Ecto neural progenitor cell (in vitro differentiated cells): ENCODE measurements at places on chromosomes 6 and 20.

GRCh38 chr6:128531696-128532095 lies 11.3 kb upstream of the PTPRK start:
- no peak for DNase-seq

DNA sequence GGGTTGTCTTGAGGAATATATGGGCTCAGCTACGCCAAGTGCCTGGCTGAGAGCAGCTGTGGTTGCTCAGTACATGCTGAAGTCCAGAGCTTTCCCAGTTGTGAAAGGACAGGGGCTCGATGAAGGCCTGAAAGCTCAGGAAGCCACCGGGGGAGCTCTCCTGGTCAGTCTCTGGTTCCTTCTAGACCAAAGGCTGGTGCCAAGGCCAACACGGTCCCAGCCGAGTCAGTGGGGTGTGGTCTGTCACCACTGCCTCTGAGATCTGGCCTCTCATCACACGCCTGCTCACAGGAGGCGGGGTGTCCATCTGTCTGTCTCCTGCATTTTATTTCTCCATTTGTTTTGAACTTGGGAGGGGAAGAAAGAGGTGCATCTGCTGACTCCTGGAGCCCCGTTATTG lies 4.9 kb upstream of the FAM83C start:
- DNase-seq = no peak

GRCh38 chr20:63406617-63407245 lies 45.6 kb upstream of the CHRNA4 start:
- no peak for DNase-seq

GRCh38 chr6:66533921-66534404 lies 826.9 kb upstream of the EYS start:
- no peak for DNase-seq

GRCh38 chr6:167148021-167148420 lies 9.8 kb downstream of the GPR31 start:
- no peak for DNase-seq

- DNase-seq = no peak
Observed at GRCh38 chr6:127932708-127933107, 31.9 kb upstream of the THEMIS start.

DNA sequence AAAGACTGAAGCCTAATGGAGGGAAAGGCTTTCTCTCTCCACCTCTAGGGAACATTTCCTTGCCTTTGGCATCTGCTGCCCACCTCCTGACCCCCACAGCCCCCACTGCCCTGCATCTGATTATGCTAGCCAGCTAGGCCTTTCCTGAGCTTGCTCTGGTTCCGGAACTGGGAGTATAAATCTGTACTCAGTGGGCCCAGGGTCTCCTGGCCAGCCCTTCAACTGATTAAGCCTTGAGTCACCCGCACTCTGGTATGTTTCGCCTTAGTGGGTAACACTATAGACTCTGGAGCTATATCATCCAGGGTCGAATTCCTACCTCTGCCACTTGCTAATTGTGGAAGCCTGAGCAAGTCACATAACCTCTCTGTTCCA lies 45.6 kb upstream of the RIPOR2 start:
- DNase-seq = no peak

GRCh38 chr6:133681891-133682290 lies 207.0 kb upstream of the TCF21 start:
- no peak for DNase-seq

DNA sequence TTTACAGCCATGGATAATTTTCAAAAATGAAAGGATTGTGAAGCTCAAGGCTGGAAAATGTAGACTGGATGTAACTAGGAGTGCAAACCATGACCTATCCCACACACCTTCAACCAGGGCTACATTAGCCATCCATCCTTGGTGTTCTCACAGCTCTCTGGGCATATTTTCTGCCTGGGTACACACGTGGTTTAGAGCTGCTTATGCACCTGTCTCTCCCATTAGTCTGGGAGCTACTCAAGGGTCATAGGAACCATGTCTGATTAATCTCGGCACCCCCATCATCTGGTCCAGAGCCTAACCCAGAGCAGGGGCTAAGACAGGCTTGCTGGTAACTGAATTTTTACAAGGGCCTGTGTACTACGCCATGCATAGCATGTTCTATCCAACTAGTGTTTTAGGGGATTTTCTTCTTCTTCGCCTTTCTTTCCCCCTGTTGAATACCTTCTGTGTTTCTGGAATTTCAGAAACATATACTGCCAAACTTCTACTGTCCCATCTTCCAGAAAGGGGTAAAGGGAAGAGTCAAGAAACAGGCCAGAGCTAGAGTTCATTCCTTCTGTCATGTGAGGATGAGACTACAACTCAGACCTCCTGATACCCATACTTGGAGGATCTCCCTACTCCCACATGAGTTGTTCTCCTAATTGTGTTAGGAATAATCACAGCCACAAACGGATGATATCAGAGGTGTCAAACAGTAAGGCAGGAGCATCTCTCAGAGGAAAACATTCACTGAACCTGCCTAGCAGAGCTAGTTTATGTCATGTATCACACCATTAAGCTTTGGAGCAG lies 25.4 kb upstream of the FAM83C start:
- DNase-seq = no peak

- DNase-seq = no peak
Observed at GRCh38 chr6:65667916-65668656, 38.9 kb downstream of the EYS start.

- no peak for DNase-seq
Observed at GRCh38 chr6:77326029-77326428, 137.3 kb downstream of the HTR1B start.

GRCh38 chr6:55255113-55255512 lies 72.2 kb upstream of the GFRAL start:
- no peak for DNase-seq

DNA sequence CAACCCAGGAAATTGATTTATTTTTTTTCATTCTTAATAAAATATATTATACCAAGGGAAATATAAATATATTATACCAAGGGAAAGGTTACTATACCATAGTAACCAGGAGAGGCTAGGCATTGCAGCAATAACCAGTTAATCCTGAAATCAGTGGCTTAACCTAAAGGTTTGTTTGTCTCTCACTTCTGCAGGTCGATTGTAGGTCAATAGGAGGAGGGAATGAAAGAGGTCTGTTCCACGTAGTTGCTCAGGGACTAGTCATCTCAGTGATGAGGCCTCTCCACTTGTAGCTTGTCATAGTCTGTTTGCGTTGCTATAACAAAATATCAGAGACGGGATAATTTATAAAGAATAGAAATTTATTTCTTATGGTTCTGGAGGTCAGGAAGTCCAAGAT lies 168.0 kb downstream of the GJA1 start:
- no peak for DNase-seq

GRCh38 chr6:90338409-90338808 lies 41.8 kb upstream of the BACH2 start:
- no peak for DNase-seq

- DNase-seq = no peak
Observed at GRCh38 chr20:8756410-8756809, 312.5 kb upstream of the PLCB4 start.

- no peak for DNase-seq
Observed at GRCh38 chr6:64539917-64540316, 904.3 kb downstream of the PHF3 start.

DNA sequence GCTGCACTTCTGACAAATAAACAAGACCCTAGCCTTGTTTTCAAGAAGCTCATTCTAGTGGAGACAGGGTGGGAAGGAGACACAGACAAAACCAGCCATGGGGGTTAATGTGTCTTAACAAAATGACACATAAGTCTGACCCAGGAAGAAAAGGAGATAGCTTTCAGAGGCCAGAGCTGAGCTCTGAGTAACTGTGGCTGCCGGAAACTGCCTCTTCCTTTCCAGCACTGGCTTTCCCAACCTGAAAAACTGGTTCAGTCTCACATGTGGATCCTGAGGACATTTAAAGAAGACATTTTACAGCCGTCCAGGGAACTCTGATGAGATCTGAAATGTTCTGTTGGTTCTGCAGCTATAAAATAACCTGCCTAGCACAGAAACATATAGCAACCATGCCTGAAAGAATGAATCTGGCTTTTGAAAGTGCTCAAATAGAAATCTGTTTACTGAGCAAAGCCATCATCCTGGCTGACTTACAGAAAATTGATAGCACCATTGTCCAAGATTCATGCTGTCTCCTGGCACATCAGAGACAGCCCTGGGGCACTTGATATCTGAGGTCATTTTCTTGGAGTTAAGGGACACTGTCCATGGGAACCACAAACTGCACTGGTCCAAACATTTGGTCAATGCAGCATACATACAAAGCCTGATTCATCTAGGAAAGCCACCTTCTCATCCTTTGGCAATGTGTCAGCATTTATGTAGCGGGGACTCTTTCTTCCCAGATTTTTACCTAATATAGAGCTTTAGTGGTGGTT lies 83.2 kb upstream of the PAX1 start:
- DNase-seq = no peak

- peak; percentile 85 for DNase-seq
Observed at GRCh38 chr20:14337400-14338171, at the start of gene FLRT3. TSS of gene FLRT3 (minus strand) at chr20:14337612. CDS start at chr20:14327506, 10,106 bp downstream.

DNA sequence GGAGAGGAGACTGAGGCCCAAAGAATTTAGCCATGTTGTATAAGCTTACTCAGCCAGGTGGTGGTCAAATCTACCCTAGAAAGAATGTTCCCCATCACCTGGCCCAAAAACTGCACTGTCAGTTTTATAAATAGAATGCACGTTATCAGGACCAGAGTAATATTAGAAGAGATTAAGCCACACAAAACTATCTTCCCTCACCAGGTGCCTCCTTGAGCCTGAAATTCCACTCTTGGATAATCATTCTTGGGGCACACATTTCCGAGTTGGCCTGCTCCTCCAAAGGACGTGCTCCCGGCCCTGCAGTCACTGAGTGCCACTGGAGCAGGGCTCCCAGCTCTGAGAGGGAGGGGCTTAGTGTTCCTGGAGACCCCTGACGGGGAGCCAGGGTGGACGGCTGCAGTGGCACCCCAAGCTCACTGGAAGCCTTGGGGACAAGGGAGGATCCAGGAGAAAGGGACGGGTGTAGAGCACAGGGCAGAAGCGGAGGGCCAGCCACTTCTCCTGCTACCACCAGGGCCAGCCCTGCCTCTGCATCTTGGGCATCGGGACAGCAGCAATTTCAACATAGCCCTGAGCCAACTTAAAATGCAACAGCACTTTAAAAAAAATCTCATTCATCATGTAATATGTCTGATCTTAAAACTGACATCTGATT lies 160.8 kb upstream of the QKI start:
- no peak for DNase-seq

GRCh38 chr6:73325656-73326055 lies 28.4 kb downstream of the DPPA5 start:
- no peak for DNase-seq

GRCh38 chr6:4907602-4908001 lies 96.2 kb downstream of the RPP40 start:
- no peak for DNase-seq

DNA sequence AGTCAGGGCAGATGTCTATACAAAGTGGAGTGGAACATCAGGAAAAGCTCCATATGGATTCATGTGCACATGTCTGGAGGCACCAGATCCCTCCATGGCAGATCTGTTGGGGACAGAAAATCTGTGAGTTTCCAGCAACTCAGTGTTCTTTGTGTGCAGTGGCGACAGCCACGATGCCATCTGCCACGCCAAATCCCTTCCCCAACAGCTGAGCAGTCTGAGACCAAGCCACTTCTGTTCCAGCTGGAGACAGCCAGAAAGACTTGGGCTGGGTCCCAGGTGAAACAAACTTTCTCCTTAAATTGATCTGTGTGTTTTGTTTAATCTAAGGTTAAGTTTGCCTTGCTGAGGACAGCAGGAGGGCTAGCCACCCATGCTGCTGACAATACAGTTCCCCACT lies 22.9 kb downstream of the FKBP1A start:
- no peak for DNase-seq

DNA sequence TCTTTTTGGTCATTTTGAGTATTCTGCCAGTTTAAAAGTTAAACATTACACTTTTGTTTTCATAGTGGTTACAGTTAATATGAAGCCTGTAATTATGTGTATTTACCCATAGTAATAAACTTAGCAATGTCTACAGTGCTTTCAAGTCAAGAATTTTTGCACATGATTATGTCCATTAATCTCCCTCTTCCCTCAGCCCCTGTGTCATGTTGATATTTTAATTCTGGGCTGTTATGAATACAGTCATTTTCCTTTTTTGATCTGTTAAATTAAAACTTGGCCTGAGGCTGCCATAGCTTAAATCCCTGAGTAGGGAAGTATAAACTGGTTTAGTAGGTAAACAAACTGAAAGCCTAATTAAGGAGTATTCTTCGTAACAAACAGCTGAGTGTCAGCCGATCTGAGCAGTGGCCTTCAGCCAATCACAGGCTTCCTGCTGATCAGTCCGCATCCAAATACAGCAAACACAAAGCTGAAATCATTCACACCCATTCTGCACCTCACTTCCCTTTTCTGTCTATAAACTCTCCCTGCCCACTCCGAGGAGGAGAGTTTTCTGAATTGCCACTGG lies 9.5 kb upstream of the SFT2D1 start:
- DNase-seq = no peak

- DNase-seq = no peak
Observed at GRCh38 chr6:147563472-147563871, 55.0 kb downstream of the SAMD5 start.

DNA sequence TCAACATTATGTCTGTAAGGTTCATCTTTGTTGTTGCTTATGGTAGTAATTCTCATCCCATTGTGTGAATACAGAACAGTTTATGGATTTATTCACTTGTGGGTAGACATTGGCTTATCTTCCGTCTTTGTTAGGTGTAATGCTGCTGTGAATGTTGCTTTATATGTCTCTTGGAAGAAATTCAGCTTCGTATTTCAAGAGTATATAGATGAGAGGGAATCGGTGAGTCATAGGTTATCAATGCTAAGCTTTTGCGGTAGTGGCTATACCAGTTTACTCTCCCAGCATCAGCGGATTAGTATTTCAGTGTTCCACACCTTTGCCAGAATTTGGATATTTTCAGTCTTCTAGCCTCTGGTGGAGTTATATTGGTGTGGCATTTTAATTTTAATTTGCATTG lies 77.8 kb downstream of the ZFAND3 start:
- DNase-seq = no peak

GRCh38 chr20:43514648-43514999 lies 7.1 kb downstream of the L3MBTL1 start:
- no peak for DNase-seq

DNA sequence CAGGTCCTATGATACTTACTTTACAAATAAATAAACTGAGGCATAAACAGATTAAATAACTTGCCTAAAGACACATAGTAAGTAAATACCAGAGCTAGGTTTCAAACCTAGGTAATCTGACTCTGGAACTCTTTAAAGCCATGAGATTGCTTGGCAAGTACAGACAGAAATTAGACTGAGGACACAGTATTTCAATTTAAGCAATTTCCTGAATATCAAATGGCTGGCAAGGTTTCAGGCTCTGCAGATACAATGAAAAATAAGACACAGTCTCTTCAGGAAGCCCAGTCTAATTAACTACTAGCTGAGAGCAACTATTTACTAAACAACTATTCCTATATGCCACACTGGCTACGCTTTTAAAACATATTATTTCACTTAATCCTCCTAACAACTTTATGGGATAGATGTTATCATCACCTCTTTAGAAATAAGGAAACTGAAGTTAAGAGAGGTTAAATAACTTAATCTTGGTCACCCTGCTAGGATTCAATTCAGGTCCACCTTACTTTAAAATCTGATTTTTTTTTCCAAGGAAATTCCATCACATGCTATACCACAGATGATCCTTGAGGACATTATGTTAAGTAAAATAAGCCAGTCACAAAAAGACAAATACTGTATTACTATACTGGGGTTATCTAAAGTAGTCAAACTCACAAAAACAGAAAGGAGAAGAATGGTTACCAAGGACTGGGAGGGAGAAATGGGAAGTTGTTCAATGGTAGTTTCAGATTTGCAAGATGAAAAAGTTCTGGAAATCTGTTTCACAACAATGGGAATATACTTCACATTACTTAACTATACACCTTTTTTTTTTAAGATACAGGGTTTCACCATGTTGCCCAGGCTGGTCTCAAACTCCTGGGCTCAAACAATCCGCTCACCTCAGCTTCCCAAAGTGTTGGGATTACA lies 4.1 kb downstream of the TRPC4AP start:
- no peak for DNase-seq
